Adipose tissue (tissue), 3 donors: ENCODE measurements at places on chromosomes 12 and 14. TPM values are rescaled to one million over a fixed set of nuclear protein-coding genes. Genes with fewer than 3 reads are reported as not detected.

The RIN3 gene
- 2.2 TPM for polyA plus RNA-seq

The EIF2S1 gene
- 73.6 TPM for polyA plus RNA-seq

The PTGR2 gene
- 5.2 TPM for polyA plus RNA-seq

The HPD gene
- polyA plus RNA-seq: 3.5 TPM

The ACOT4 gene
- polyA plus RNA-seq: 3.7 TPM

The SP1 gene
- polyA plus RNA-seq: 14.6 TPM

The ENDOU gene
- 0.54 TPM for polyA plus RNA-seq

The GPR137C gene
- polyA plus RNA-seq: 0.17 TPM

The FAM222A gene
- polyA plus RNA-seq: 2.1 TPM

The FLVCR2 gene
- polyA plus RNA-seq: 1.2 TPM

The NUAK1 gene
- 16.1 TPM for polyA plus RNA-seq

The POLE2 gene
- polyA plus RNA-seq: 3.3 TPM

The OTX2 gene
- polyA plus RNA-seq: not detected

The FOXG1 gene
- polyA plus RNA-seq: not detected

The HEATR5A gene
- 7.8 TPM for polyA plus RNA-seq

The NABP2 gene
- 21.3 TPM for polyA plus RNA-seq

The LYZ gene
- polyA plus RNA-seq: 48.7 TPM

The CREBL2 gene
- 24.9 TPM for polyA plus RNA-seq

The NEDD8 gene
- 82.9 TPM for polyA plus RNA-seq

The GNB3 gene
- 0.86 TPM for polyA plus RNA-seq

The PLA2G1B gene
- 11.8 TPM for polyA plus RNA-seq

The GCH1 gene
- polyA plus RNA-seq: 19.6 TPM

The KRT6C gene
- not detected for polyA plus RNA-seq

The EGLN3 gene
- 8.4 TPM for polyA plus RNA-seq

The PPP1CC gene
- 92.9 TPM for polyA plus RNA-seq

The PPP4R4 gene
- polyA plus RNA-seq: 0.10 TPM

The PLEKHH1 gene
- 2.2 TPM for polyA plus RNA-seq

The RNASE7 gene
- not detected for polyA plus RNA-seq

The SLC4A8 gene
- 0.11 TPM for polyA plus RNA-seq

The TSPAN31 gene
- 36.2 TPM for polyA plus RNA-seq

The ATXN7L3B gene
- polyA plus RNA-seq: 10.8 TPM

The CABP1 gene
- polyA plus RNA-seq: 14.5 TPM

The NCAPD2 gene
- polyA plus RNA-seq: 7.4 TPM

The DIO2 gene
- 2.3 TPM for polyA plus RNA-seq

The RBMS2 gene
- 12.6 TPM for polyA plus RNA-seq

The MSI1 gene
- polyA plus RNA-seq: not detected

The KRT7 gene
- polyA plus RNA-seq: 51.5 TPM

The SELPLG gene
- polyA plus RNA-seq: 8.8 TPM

The GPN3 gene
- 14.3 TPM for polyA plus RNA-seq

The KITLG gene
- 2.1 TPM for polyA plus RNA-seq

The DAZAP2 gene
- polyA plus RNA-seq: 145 TPM

The AQP6 gene
- 0.06 TPM for polyA plus RNA-seq

The CISTR gene
- polyA plus RNA-seq: not detected

The AQP2 gene
- polyA plus RNA-seq: not detected

The KIF5A gene
- 0.41 TPM for polyA plus RNA-seq

The EML5 gene
- polyA plus RNA-seq: 0.94 TPM

The P2RX2 gene
- 0.38 TPM for polyA plus RNA-seq

The PTPN21 gene
- 4.4 TPM for polyA plus RNA-seq

The RD3L gene
- polyA plus RNA-seq: not detected

The HOXC6 gene
- 0.95 TPM for polyA plus RNA-seq

The SOAT2 gene
- polyA plus RNA-seq: 0.09 TPM

The SMARCC2 gene
- 53.8 TPM for polyA plus RNA-seq

The TMTC3 gene
- 2.4 TPM for polyA plus RNA-seq

The GLT1D1 gene
- 0.20 TPM for polyA plus RNA-seq

The SSPN gene
- 7.3 TPM for polyA plus RNA-seq

The PLXNC1 gene
- polyA plus RNA-seq: 3.2 TPM

The KLRD1 gene
- 1.3 TPM for polyA plus RNA-seq

The TAS2R42 gene
- not detected for polyA plus RNA-seq
